ENCODE measurements at places on chromosomes 1 and 21. TPM values are rescaled to one million over a fixed set of nuclear protein-coding genes. Genes with fewer than 3 reads are reported as not detected.

NUF2 gene
- 1.8 TPM for total RNA-seq

DCST1 gene
- not detected for total RNA-seq

OLFML2B gene
- total RNA-seq: 49.9 TPM

S100A7 gene
- not detected for total RNA-seq

MANEAL gene
- 0.36 TPM for total RNA-seq

PLA2G2F gene
- total RNA-seq: not detected

TMEM59 gene
- total RNA-seq: 365 TPM

TMPRSS2 gene
- not detected for total RNA-seq

DNA sequence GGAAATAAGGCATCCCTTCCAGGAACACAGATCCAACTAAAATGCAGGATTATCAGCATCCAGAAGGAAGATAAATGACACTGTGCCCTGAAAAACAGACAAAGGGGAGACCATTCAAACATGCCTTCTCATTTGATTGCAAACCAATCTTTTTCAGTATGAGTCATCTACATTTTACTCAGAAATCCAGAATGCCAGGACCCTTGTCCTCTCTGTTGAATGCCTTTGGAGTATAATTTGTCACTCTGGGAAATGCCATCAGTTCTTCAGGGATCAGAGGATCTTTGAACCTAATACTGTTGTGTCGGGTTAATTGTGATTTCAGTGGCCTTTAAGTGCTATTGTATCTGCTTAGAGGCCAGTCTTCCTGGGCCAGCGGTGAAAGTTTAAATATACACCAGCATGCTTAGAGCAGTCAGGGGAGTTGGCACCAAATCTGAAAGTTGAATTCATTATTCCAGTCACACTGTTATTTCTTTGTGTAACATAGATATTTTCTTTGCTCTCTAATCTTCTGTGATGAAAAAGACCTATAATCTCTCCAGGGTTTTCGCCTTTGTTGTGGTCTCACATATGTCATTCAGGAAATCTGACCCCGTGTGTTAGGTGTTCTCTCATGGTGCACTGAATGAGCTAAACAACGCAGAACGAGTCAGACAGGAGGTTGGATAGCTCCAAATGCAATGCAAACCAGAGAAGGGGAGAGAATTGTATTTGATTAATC, 364.8 kb upstream of the SGIP1 start:
- H3K27me3 ChIP-seq: no peaks in the 10 kb centered on the region
- no peak overlapping the region for H3K4me3 ChIP-seq
- H3K27ac ChIP-seq: no peak overlapping the region
- no peaks in the 10 kb centered on the region for H3K36me3 ChIP-seq
- H3K4me1 ChIP-seq: peaks cover 4% of the 10 kb centered on the region

GRCh38 chr1:36825226-36825625, 209.1 kb downstream of the GRIK3 start:
- DNase-seq: peak; percentile 58
- no peaks in the 10 kb centered on the region for H3K4me1 ChIP-seq

DNA sequence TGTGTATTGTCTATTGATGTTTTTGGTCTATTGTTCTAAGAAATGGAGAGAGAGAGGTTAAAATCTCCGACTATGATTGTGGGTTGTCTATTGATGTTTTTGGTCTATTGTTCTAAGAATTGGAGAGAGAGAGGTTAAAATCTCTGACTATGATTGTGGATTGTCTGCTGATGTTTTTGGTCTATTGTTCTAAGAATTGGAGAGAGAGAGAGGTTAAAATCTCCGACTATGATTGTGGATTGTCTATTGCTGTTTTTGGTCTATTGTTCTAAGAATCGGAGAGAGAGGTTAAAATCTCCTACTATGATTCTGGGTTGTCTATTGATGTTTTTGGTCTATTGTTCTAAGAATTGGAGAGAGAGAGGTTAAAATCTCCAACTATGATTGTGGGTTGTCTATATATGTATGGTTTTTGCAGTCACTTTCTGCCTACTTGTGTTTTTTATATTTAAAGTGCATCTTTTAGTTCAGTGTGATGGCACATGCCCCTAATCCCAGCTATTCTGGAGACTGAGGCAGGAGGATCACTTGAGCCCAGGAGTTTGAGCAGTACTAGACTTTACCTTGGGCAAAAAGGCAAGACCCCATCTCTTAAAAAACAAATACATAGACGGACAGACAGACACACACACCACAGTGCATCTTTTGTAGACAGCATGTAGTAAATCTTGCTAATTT, 16.2 kb downstream of the C1orf159 start:
- no peak for DNase-seq
- H3K27ac ChIP-seq: no peak overlapping the region
- H3K4me3 ChIP-seq: no peak overlapping the region
- no peaks in the 10 kb centered on the region for H3K4me1 ChIP-seq
- no peaks in the 10 kb centered on the region for H3K27me3 ChIP-seq

DNA sequence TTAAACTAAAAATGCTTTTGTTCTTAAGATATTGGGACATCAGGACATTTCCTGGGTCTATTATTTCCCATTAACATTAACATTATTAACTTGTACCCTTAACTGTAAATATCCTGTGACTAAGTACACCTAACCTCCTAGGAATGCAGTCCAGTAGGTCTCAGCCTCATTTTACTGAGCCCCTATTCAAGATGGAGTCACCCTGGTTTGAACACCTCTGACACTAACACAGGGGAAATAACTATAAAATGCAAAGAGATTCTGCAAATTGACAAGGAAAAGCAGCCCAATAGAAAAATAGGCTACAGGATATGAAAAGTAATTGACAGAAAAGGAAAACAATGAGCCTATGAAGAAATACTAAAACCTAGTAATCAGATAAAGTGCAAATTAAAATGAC, 11.6 kb upstream of the NCMAP start:
- peaks cover 29% of the 10 kb centered on the region for H3K27me3 ChIP-seq
- H3K4me1 ChIP-seq: no peaks in the 10 kb centered on the region
- no peak for DNase-seq
- H3K4me3 ChIP-seq: no peak overlapping the region
- H3K27ac ChIP-seq: no peak overlapping the region

DNA sequence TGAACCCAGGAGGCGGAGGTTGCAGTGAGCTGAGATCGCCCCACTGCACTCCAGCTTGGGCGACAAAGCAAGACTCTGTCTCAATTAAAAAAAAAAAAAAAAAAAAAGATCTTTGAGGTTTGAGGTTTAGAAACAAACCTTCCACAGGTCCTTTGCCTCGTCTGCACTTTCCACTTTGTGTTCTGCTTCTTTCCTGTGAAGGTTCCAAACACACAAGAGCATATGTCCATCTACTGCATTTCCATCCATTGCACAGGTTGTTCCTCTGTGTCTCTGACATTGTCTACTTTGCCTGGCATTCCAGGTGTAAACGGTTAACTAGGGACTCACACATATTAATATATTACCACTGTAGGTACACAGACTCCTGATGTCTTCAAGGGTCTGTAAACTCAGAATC, 40.1 kb downstream of the DSTYK start:
- H3K36me3 ChIP-seq: peaks cover 19% of the 10 kb centered on the region
- peaks cover 37% of the 10 kb centered on the region for H3K4me1 ChIP-seq
- H3K27ac ChIP-seq: no peak overlapping the region

GRCh38 chr1:77541162-77541545, 141.3 kb downstream of the ZZZ3 start:
- no peaks in the 10 kb centered on the region for H3K36me3 ChIP-seq
- H3K27ac ChIP-seq: peak overlapping the region; percentile 98
- no peak for DNase-seq
- H3K27me3 ChIP-seq: no peaks in the 10 kb centered on the region

DNA sequence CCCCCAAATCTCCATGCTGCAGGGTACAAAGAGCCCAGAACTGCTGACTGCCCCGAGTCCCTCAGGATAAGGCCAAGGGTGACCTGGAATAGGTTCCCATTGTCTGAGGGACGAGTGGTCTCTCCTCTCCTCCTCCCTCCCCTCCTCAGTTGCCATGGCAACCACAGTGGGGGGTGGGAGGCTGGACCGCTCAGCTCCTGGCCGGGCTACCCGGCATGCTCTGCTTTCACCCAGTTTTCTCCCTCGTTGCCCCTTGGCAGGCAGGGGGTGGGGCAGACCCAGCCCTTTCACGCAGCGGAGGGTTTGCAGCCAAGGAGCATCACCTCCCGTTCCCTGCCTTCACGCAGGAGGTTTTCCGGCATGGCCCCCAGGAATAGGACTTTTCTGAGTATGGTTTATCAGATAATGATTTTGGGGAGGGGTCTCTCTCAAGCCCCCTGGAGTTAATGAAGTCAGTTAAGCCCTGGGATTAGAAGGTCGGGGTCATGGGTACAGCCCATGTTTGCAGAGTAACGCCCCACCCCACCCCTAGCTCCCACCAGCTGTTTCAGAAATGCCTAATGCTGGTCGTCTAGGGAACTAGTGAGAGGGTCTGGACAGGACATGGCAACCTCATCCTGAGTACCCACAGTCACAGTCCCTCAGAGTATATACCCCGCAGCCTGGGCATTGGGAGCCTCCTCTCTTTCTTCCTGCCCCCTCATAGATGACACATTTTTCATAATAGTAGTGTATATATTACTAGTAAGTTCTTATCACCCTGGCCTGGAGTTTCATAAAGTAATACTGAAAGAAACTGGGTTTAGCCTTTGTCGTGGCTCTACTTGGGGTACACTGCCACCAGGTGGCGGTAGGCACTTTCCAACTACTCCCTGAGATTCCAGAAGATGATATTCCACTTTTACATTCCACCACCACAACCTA, 20.7 kb downstream of the C1QB start:
- H3K27ac ChIP-seq: no peak overlapping the region
- no peaks in the 10 kb centered on the region for H3K36me3 ChIP-seq
- H3K4me3 ChIP-seq: no peak overlapping the region
- peaks cover 28% of the 10 kb centered on the region for H3K27me3 ChIP-seq
- no peak for DNase-seq

DNA sequence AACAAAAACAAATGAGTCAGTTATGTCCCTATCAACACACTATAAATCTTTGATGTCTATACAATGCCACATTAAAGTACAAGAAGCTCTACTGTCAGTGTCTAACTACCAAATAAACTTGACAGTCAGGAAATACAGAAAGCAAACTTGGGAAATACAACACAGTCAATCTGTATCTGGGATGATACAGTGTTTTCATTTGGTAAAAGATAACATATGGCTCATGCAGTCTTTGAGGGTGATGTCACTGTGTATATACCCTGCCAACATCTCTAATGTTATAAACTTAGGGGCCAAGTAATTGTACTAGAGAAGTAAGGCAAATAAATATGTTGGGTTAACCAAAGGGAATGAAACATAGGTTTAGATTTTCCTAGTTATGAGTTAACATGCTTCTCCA, 552.5 kb upstream of the ADAMTS5 start:
- H3K36me3 ChIP-seq: peaks cover 6% of the 10 kb centered on the region
- peak; percentile 83 for DNase-seq
- no peaks in the 10 kb centered on the region for H3K27me3 ChIP-seq
- peak overlapping the region; percentile 81 for H3K27ac ChIP-seq
- H3K4me3 ChIP-seq: no peak overlapping the region

DNA sequence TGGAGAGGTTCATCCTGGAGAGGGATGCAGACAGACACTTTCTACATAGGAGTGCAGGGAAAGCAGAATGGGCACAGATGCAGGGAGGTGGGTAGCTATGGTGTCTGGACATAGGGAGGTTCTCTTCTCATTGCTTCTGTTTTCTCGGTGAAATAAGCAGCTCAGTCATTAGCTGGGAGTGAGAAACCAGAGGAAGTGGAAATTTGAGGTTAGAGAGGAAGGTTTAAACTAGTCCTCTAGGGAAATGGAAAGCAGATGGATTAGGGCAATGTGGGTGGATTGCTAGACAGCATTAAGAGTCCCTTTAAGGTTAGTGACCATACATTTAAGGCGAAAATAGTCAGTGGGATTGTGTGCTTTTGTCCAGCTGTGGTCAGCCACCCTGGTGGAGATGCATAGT, 39.6 kb downstream of the MPZL1 start:
- peaks cover 21% of the 10 kb centered on the region for H3K4me1 ChIP-seq
- peaks cover 14% of the 10 kb centered on the region for H3K36me3 ChIP-seq
- no peak overlapping the region for H3K4me3 ChIP-seq
- H3K27me3 ChIP-seq: no peaks in the 10 kb centered on the region

- H3K36me3 ChIP-seq: no peaks in the 10 kb centered on the region
- DNase-seq: no peak
- H3K4me3 ChIP-seq: no peak overlapping the region
- no peaks in the 10 kb centered on the region for H3K27me3 ChIP-seq
- H3K4me1 ChIP-seq: peaks cover 34% of the 10 kb centered on the region
Measured at GRCh38 chr1:63915121-63915520, 141.3 kb downstream of the ROR1 start.

GRCh38 chr1:87305762-87306161, 22.9 kb upstream of the LMO4 start:
- H3K27me3 ChIP-seq: peaks cover 17% of the 10 kb centered on the region
- H3K36me3 ChIP-seq: no peaks in the 10 kb centered on the region
- no peak overlapping the region for H3K4me3 ChIP-seq

DNA sequence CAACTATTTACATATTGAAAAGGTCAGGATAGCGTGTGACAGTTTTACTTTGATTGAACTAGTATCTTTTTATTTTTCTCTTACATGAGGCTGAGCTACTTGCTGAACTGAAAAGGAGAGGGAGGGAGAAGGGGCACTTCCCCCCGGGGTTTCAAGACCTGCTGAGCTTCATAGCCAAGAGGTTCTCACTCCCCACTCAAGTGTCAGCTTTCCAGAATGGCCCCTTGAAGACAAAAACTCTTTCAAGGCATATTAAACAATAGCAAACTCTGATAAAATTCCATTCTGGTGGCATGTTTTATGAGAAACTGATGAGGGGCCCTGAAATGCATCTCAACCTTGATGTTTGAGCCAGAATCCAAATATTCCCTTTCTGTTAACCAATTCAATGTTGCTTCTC, 143.0 kb downstream of the KAZN start:
- H3K27ac ChIP-seq: peak overlapping the region; percentile 74
- H3K36me3 ChIP-seq: no peaks in the 10 kb centered on the region
- no peak for DNase-seq
- no peak overlapping the region for H3K4me3 ChIP-seq
- no peaks in the 10 kb centered on the region for H3K27me3 ChIP-seq
- peaks cover 38% of the 10 kb centered on the region for H3K4me1 ChIP-seq

- no peaks in the 10 kb centered on the region for H3K27me3 ChIP-seq
- H3K36me3 ChIP-seq: no peaks in the 10 kb centered on the region
- H3K4me3 ChIP-seq: no peak overlapping the region
- no peaks in the 10 kb centered on the region for H3K4me1 ChIP-seq
Measured at GRCh38 chr1:105243411-105243810, 1493.7 kb downstream of the AMY1C start.

DNA sequence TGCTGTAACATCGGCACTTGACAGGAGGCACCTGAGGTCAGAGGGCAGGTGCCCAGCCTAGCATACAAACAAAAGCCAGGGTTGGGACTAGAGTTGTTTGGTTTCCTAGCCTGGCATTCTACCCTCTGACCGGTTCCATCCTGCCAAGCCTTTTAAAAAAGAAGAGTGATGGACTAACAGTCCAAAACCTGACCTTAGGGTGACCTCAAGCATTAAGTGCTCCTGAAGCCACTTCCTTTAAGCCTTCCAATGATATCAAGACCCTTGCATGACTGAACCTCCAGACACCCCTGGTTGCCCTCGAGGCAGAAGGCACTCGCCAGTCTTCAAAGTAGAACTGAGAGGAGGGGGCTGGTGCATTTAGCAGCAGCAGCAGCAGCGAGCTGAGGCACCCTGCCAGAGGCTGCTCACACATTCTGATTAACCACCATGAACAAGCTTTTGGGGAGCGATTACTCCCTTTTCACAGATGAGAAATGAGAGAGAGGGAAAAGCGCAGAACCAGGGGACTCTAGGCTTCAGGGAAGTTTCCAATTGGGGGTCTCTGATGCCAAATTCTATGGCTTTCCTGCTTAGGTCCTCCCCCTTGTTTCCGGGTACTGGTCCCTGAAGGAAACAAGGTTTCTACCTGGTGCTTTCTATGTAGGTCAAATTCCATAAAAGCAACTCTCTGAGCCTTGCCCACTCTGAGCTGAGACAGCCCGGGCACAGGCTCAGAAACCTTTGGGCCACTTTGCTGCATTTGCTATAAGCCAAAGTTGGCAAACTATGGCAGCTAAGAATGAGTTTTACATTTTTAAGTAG, 9.2 kb downstream of the SLC2A1 start:
- H3K4me1 ChIP-seq: peaks cover 30% of the 10 kb centered on the region
- no peaks in the 10 kb centered on the region for H3K36me3 ChIP-seq
- peak overlapping the region; percentile 27 for H3K4me3 ChIP-seq
- DNase-seq: no peak
- no peaks in the 10 kb centered on the region for H3K27me3 ChIP-seq
